LHCN-M2 (cell line): ENCODE measurements at places on chromosomes 4 and X. TPM values are rescaled to one million over a fixed set of nuclear protein-coding genes. Genes with fewer than 3 reads are reported as not detected.

Gene FOXO4
- total RNA-seq = 0.77 and 2.2 TPM in 2 replicates

Gene NEIL3
- 13.1 and 13.8 TPM in 2 replicates for total RNA-seq

Gene LDB2
- total RNA-seq = not detected in 2 replicates

Gene PAPSS1
- total RNA-seq = 80.1 and 84.2 TPM in 2 replicates

Gene CDKL5
- 3.5 and 4.0 TPM in 2 replicates for total RNA-seq

Gene FAM241A
- 1.2 and 1.5 TPM in 2 replicates for total RNA-seq

Gene CXCR3
- not detected in 2 replicates for total RNA-seq

Gene THAP9
- 1.8 and 2.3 TPM in 2 replicates for total RNA-seq

Gene RNF212
- not detected in 2 replicates for total RNA-seq

Gene SAGE1
- not detected in 2 replicates for total RNA-seq

Gene POU3F4
- not detected in 2 replicates for total RNA-seq

Gene USP9X
- total RNA-seq = 68.2 and 80.0 TPM in 2 replicates

Gene SLITRK2
- not detected in 2 replicates for total RNA-seq

Gene FABP2
- total RNA-seq = not detected in 2 replicates

Gene SMR3B
- not detected in 2 replicates for total RNA-seq

Gene IQCM
- 0.17 TPM in 1 of 2 replicates, not detected in the other for total RNA-seq

Gene RHOH
- total RNA-seq = 0.75 and 0.90 TPM in 2 replicates

Gene CXCL6
- 0.34 and 0.58 TPM in 2 replicates for total RNA-seq

Gene MAGEA3
- not detected in 2 replicates for total RNA-seq

Gene MSANTD1
- 0.06 and 0.19 TPM in 2 replicates for total RNA-seq

Gene SYP
- 1.4 and 2.0 TPM in 2 replicates for total RNA-seq

Gene FOXR2
- not detected in 2 replicates for total RNA-seq

Gene SORCS2
- 0.52 and 0.90 TPM in 2 replicates for total RNA-seq

Gene PNCK
- total RNA-seq = 0.19 TPM in 1 of 2 replicates, not detected in the other

Gene VSIG1
- not detected in 2 replicates for total RNA-seq

Gene TMPRSS11E
- 0.40 TPM in 1 of 2 replicates, not detected in the other for total RNA-seq

Gene GPRASP3
- total RNA-seq = 1.7 and 4.5 TPM in 2 replicates

Gene PDLIM3
- total RNA-seq = 783 and 1,256 TPM in 2 replicates

Gene MAGEA10
- total RNA-seq = not detected in 2 replicates
